ENCODE measurements at places on chromosomes 6 and 20.

DNA sequence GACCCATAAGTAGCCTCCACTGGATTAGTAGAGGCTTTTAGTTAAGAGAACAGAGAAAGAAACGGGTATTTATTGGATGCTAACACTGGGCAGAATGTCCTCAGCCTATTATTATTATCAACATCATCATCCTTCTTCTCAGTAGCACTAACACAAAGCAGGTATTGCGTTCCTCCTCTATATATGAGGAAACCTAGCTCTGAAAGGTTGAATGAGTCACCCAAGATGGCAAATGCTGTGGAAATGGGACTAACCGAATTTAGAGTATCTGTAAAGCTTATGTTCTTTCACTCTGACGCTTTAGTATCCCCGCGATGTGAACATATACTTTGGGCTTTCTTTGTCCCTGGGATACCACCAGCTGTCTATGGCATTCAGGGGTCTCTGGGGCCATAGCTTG lies 77.0 kb downstream of the ADTRP start:
- no peak for DNase-seq

GRCh38 chr6:126170978-126171382 lies 168.9 kb upstream of the CENPW start:
- DNase-seq, result peak; percentile 15

DNA sequence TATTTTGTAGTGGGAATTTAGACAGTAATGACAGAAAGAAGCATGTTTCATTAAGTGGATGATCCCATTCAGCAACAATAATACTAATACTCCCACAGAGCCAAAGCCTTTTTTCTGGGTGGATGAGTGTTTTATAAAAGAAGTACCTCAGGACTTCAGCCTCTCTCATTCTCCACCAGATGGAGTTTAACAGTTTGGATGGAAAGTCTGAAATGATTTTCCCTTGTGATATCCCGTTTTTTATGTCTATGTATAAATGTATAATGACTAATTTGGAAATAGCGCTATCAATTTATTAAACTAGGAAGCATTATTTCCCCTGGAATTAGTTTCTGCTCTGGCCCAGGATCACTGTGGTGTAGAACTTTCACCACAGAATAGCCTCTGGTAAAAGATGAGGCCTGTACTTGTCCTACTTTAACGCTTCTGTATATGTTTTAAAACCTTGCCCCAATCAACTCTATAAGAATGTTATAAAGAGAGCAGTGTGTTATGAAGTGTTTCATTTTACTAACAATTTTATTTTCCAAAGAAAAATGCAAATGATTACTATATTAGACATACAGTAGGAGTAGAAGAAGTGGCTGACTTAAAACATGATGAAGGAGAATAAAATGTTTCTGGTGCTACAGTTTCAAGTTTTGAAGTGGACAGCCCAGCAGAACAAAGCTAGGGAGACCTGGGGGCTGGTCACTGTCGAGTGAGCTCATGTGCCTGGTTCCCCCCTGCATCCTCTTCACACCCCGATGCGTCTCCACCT lies 135.6 kb downstream of the HIVEP1 start:
- DNase-seq, result no peak

DNA sequence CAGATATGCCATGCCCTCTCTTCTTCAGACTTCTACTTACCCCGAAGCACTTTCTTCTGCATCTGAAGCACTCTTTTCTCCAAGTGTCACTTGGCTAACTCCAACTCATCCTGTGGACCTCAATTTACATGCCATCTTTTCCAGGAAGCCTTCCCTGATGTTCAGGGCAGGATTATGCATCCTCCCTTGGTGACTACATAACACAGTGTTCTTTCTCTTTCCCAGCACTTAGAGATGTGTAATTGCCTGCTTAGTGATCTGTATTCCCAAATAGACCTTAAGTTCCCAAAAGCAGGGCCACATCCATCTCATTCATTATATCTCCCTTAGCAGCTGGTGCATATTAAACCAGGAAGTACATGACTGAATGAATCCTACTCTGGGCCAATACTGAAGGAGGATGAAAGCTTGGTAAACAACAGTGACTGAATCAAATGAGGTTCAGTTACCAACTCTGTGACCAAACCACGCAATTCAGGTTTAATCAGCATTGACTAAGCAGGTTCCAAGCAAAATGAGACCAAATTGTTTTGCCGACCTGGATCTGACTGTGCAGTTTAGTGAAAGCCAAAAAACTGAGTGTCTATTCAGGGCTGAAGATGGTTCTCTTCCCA lies 121.4 kb upstream of the TCF21 start:
- no peak for DNase-seq

DNA sequence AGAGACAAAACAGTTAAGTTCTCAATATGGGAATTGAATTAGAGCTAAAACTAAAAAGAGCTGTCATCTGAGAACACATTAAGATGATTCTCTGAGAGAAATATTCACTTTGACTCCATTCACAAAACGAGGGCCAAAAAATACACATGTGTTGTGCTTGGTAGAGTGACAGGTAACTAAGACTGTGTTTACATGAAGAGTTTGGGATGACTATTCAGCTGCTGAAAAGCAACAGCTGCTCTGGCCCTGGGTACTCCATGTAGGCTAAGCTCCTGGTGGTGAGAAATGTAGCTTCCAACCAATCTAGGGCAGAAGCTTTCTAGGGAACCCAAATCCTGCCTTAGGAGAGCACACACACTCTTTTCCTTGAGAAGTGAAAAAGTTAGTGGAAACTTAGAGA lies 184.5 kb downstream of the COL21A1 start:
- no peak for DNase-seq

Measured in naive B cell (primary cell).